ENCODE measurements at places on chromosomes 1 and 21.

DNA sequence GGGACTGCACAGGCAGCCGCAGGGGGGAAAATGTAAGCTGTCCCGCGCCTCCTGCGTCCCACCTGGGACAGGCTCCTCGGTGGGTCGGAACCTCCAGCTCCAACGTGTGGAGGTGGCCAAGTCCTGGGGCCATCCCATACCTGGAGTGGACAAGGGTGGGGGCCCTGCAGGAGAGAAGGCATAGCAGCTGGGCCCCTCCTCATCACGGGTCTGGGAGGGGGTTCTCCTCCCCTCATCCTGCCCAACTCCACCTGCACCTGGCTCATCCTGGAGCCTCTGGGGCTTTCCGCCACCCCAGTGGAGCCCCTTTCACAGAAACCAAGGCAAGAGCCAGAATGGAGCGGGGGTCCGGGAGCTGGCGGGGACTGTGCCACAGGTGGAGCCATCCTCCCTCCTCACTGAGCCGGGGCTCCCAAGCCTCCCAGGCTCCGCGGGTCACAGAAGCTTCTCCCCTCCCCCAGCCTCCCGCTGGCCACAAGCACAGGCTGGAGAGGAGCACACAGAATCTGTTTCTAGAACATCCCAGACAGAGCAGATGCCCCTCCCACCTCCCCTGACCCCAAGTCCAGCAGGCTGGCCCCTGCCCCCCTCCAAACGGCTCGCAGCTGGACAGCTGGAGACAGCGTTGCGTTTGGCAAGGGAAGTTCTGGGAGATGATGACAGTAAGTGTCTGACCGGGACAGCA, 65.8 kb downstream of the MEGF6 start:
- DNase-seq, result peak; percentile 57

GRCh38 chr1:24972221-24972914, 42.3 kb upstream of the RUNX3 start:
- DNase-seq, result no peak

GRCh38 chr1:28282426-28283407, 23.4 kb downstream of the SESN2 start:
- no peak for DNase-seq

- DNase-seq, result no peak
Observed at GRCh38 chr1:17350083-17350482, 21.9 kb upstream of the PADI6 start.

- DNase-seq, result no peak
Observed at GRCh38 chr1:158053276-158053675, 59.8 kb downstream of the KIRREL1 start.

GRCh38 chr1:160204526-160205241, 500 bp upstream of the PEA15 start:
- DNase-seq, result no peak

DNA sequence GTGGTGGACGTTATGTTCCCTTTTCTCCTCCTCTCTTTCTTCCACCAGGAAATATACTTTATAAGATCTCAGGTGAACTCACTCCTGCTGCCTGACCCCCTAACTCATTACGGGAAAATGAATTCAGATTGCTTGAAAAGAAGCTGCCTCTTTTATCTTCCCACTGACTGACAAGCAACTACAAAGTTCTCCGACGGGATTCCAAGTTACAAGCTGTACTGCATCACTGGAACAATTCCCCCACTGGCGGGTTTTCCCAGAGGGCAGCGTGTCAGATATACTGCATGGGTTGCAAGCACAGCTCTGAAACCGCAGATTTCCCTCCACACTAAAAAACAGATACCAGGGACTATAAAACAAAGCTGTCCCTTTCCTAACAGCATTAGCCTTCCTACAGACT, 390.6 kb downstream of the KCTD3 start:
- no peak for DNase-seq

- DNase-seq, result no peak
Observed at GRCh38 chr1:111463029-111463683, 10.6 kb upstream of the C1orf162 start.

- no peak for DNase-seq
Observed at GRCh38 chr1:67696708-67697107, 11.7 kb downstream of the GADD45A start.

- DNase-seq, result no peak
Observed at GRCh38 chr1:174768949-174769348, 230.8 kb upstream of the CACYBP start.

GRCh38 chr1:54791880-54792522, 9.1 kb downstream of the TTC22 start:
- DNase-seq, result no peak

- peak; percentile 54 for DNase-seq
Observed at GRCh38 chr1:46394872-46395465, 852 bp downstream of the FAAH start.

DNA sequence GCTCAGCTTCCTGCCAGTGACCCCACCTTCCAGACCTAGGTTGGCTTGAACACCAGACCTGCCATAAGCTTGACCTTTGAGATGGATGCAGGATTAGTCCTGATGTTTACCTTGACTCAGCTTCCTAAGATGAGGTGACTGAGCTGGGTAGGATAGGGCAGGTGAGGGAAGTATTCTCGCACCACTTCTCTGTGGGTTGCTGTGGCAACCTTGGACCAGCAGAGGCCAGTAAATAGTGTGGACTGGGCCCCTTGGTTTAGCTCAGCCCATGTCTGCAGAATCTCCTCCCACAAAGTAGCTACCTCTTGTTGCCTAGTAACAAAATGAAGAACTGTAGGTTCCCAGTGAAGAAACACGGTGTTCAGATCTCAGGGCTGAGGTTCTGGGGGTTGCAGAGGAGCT, 8.4 kb downstream of the RPS6KA1 start:
- no peak for DNase-seq

GRCh38 chr1:60265560-60266535, 192.3 kb upstream of the C1orf87 start:
- no peak for DNase-seq

DNA sequence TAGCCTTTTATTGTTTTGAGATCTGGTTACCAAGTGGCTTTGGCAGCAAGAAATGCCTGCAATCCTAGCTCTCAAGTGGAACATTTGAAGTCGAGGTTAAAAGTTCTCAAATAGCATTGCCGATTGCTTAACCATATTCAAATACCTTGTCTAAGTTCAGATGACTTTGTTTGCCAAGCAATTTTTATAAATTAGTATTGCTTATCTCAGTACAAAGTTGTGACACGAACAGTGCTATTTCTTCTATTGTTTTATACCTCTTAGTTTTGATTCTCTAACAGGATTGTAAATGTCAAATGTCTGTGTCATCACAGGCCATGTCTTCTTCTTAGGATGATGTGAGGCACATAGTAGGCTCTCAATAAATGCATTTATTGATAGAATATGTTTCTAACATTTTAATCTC, 633.3 kb downstream of the PTPRC start:
- DNase-seq, result no peak

DNA sequence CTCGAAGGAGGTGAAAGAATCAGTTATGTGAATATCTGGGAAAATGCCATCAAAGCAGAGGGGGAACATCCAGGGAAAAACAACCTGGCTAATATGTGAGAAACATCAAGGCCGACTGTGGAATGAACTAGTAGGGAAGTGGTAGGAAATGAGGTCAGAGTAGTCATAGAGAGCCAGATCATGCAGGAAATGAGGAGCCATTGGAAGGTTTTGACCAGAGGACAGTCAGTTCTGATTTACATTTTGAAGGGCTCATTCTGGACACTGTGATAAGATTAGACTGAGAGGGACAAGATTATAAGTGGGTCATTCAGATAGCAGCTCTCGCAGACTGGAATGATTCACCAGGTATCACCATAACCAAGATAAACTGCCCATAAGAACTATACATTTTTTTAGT, 63.7 kb downstream of the SYT14 start:
- DNase-seq, result no peak

DNA sequence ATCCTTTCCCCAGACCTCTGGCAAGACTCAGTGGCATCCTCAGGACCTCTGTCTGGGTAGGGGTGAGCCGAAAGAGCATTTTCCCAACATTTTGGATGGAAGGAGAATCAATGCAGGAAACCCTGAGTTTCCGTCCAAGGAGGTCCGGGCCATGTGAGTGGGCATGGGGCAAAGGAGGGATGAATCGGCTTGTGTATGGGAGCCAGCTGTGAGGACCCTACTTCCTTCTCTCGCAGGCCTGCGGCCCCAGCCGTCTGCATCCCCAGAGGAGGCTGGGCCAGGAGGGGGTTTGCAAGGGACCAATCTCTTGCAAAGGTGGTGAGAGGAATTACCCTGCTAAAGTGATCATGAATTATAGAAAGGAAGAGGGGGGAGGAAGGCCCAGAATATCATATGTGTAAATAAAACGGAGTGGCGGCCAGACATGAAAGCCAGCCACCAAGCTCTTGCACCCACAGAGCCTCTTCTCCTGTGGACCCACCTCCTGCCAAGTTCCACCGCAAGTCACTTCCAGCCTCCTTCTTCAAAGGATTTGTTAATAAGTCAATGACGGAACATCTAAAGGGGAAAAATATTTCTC, 48.2 kb upstream of the POU3F1 start:
- DNase-seq, result no peak

- no peak for DNase-seq
Observed at GRCh38 chr1:25651824-25652741, 35.5 kb downstream of the MAN1C1 start.

All from right forelimb (tissue), 1 donor.